CD4-positive, alpha-beta T cell treated with Interleukin-4 for 1 hour (primary cell): ENCODE measurements at places on chromosomes 1 and 21.

GRCh38 chr1:116122955-116123757, 12.0 kb downstream of the MAB21L3 start:
- no peak for DNase-seq

DNA sequence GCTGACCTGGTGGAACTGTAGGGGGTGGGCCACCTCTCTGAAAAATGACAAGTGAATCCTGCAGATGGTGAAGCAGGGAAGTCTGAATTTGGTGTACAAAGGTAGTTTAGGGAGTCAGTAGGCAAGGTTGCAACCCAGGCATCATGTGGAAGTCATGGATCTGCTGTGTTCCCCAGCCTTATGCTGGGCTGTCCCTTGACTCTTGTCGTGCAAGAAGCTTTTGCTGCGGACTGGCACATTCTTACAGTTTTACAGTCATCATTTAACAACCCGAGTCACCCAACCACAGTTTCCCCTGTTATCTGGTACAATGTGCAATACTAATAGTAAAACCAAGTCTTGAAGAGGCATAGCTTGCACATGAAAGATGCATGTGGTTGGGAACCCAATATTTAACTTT, 13.2 kb downstream of the RHOU start:
- no peak for DNase-seq

DNA sequence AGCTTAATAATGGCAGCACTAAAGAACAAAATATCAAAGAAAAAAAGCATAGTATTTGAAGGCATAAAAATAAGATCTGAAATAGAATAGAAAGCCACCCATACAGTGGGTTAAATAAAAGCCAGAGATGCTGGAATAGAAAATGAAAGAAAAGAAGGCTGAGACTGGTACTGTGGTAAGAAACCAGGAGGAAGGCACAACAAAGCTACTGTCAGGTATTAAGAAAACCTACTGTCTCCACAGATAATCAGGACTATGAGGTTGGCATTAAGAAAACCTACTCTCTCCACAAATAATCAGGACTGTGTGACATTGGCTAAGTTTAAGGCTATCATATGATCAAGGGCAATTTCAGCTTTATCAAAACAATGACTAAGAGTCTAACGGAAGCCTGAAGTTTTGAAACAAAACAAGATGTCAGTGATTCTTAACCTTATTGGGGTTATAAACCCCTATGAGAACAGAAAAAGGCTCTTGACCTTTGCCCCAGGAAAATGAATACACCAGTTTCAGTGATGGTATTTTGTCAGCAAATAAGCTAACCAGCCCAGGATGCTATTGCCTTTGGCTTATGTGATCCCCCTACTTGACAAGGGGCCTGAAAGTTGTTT, 24.4 kb downstream of the MCOLN2 start:
- DNase-seq, result no peak

- no peak for DNase-seq
Observed at GRCh38 chr1:232443372-232443771, 186.6 kb downstream of the SIPA1L2 start.

- no peak for DNase-seq
Observed at GRCh38 chr1:30705698-30706097, 17.7 kb downstream of the MATN1 start.

GRCh38 chr1:192959657-192960186, 99.4 kb downstream of the UCHL5 start:
- DNase-seq, result no peak

- no peak for DNase-seq
Observed at GRCh38 chr1:64302971-64303370, 99.5 kb downstream of the UBE2U start.

GRCh38 chr1:21307663-21308305, 17.5 kb upstream of the ECE1 start:
- no peak for DNase-seq

DNA sequence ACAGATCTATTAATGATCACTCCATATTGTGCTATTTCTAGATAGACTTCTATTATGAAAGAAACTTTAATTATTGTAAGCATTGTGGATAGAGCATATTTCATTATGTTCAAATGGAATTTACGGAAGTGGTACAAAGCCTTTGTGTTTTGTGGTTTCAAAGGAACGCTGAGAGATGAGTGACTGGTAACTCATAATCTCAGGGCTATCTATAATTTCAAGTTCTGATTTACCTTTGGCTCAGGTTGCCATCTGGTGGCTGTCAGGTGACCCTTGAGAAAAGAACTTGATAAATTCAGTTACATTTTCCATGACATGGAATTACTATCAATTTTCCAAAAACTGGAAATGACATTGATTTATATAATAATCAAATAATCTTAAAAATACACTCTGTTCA, 12.2 kb downstream of the NTNG1 start:
- no peak for DNase-seq

DNA sequence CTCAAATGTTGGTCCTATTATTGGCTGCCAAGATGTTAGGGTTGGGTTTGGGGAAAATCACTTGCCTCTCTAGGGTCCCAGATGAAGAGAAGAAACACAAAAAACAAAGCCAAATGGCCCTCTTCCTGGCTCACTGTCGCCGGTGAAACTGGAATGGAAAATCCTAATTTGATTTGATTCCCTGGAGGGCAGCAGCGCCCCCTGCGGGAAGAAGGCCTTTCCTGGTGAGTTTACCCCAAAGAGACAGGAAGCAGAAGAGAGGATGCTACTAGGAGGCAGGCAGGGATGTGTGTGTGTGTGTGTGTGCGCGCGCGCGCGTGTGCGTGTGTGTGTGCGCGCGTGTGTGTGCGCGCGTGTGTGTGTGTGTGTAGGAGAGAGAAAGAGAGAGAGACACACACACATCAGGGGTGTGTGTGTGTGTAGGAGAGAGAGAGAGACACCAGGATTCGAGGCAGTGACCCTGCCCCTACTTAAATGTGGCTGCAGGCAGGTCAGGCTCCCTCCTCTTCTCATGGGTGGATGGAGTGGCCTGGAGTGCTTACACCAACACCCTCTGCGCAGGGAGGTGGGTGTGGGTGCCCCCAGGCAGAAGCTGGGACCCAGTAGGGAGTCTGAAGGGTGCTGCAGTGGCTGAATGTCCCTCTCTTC, 3.1 kb upstream of the SELENON start:
- peak; percentile 76 for DNase-seq

DNA sequence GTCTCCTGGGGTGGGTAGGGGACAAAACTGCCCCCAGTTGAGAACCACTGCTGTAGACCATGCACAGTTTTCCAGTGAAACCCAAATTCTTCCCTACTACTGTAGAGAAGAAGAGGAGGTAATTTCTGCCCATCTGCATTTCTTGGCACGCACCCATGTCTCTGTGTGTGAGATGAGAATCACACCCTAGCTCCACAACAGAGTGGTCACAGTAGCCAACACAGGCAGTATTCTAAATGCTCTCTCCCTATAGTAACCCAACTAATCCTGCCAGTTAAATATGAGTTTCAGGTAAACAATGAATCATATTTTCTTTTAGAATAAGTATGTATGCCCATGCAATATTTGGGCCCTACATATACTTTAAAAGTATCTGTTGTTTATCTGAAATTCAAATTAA, 1.2 kb upstream of the CAPN2 start:
- DNase-seq, result no peak

DNA sequence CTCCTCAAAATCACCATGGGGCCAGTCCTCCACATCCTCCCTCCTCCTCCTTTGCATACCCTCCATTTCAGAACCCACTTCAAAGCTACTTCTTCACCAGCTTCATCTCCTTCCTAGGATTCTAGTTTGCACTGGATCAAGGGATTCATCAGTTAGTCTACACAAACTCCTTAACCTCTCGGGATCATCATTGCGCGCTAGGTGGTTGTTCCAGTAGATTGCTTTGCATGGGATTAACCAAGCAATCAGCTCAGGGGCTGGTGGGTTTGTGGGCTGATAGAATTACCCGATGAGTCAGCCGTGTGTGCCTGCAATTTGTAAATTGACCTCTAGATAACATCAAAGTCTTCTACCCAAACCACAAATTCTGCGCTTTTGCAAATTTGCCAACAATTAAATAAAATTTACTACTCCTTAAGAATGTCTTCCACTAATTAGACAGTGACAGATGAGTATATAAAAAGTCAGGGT, 7.7 kb downstream of the KANK4 start:
- DNase-seq, result no peak

GRCh38 chr1:67211589-67212563, 45.6 kb downstream of the IL23R start:
- peak; percentile 63 for DNase-seq

DNA sequence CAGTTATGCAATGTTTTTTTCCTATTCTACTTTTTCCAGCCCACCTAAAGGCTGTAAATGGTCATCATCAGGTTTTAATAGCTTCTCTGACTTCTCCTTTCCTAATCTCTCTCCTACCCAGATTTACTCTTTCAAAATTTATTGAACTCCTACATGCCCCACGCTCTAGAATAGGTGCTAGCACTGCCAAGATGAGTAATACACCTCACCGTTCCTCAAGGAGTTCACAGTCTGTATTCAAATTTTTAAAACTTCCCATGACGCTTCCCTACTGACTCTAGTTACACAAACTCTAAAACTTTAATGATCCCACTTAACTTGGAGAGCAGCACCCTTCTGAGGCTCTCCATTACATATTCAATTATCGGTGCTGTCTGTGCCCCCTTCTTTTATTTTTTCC, 51.6 kb downstream of the ALG14 start:
- no peak for DNase-seq

DNA sequence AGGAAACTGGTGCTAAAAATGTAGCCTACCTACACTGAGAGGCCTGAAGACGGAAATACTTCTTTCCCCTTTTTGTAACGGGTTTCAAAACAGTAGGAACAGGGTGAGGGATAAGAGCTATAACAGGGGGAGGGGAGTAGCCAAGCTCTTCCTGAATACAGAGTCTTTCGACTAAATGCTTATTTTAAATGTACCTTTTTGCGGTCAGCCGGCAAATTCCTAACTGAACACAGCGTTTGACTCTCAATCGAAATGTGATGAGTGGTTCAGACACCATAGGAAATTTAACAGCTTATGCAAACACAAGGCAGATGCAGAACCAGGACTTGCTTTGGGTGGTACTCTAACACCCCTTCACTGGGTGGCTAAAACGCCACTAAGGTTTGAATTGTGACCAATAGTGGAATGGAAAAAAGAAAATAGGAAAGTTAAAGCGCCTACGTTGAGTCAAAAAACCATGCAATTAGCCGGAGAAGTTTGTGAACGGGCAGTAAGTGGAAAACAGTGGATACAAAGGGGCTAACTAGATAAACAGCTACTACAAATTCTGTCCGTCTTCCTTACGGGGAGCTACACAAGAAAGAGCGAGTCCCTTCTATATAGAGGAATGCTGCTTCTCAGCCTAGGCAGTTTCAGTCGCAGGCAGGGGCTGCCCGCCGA, 1.7 kb downstream of the EGLN1 start:
- no peak for DNase-seq

DNA sequence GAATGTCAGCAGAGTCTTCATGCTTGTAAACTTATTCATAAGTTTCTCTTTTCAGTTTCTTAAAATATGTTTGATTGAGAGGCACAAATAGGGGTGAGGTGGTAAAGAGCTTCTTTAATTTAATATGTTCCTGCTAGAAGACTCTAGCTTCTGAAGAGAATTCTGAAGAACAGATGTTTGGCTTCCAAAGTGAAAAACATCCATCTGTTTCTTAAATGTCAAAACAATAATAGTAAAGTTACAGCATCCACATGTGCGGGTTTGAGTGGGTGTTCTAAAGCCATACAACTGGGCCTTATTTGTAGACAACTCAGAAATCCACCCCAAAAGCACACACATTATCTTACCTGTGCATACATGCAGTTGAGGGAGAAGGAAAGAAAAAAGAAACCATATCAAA, 144.0 kb upstream of the ADGRL4 start:
- no peak for DNase-seq

DNA sequence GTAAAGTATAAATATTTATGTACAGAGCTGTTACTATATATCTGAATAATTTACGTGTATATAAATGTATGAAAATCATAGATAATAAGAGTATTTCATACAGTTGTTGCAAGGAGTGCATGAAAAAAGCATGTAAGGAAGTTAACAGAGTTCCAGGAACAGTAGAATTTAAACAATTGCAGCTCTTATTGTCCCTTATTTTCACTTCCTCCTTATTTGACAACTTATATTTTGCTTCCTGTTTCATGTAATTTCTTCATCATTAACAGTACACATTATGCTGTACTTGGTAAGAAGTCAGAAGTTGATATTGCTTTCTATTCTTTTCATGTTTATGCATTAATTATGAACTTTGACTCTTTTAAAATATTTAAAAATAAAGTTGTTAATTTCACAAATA, 681.5 kb downstream of the LRRIQ3 start:
- DNase-seq, result no peak

GRCh38 chr1:206903687-206904086, 6.4 kb downstream of the IL24 start:
- no peak for DNase-seq

- DNase-seq, result no peak
Observed at GRCh38 chr1:87436534-87436933, 107.9 kb downstream of the LMO4 start.

- no peak for DNase-seq
Observed at GRCh38 chr21:42780617-42781016, 98.7 kb downstream of the WDR4 start.

DNA sequence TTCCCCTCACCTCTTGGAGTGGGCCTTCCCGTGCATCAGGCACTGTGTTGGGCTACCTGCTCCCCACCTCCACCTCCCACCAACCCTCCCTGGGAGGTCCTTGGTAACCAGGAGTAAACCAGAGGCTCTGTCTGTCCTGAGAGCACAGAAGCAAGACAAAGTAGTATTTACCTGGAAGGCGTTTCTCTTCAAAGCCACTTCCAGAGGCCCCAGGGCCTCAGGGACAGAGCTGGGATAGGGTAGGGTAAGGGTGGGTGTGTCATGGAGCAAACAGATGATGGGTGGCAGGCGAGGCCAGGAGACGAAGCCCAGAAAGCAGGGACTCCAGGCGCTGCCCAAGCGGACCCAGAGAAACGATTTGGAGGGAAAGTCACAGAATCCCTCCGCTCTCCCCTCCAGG, 77.2 kb upstream of the TARDBP start:
- no peak for DNase-seq

GRCh38 chr1:106907795-106908194, 148.7 kb upstream of the PRMT6 start:
- DNase-seq, result no peak

- no peak for DNase-seq
Observed at GRCh38 chr1:66693856-66694255, 58.4 kb upstream of the DYNLT5 start.

DNA sequence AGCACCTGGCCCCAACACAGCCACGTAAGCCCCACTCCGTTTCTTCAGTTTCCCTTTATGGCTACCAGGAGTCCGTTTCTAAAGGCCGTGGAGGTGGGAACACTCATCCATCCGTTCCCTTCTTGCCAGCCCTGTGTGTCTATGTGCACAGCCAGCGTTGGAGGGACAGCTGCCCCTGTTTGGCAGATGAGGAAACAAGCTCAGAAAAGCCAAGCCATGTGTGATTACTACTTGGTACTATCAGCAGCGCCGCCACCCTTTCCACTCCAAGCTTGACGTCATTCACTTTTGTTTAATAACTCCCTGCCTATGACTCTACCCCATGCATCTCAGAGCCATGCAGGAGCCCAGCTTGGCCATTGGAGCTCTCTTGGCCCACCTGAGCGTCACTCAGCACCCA, 3.5 kb downstream of the LRP8 start:
- no peak for DNase-seq

GRCh38 chr1:78855258-78855657, 151.3 kb downstream of the ADGRL4 start:
- no peak for DNase-seq
